ENCODE measurements at places on chromosomes 2 and 18.
A peak's percentile ranks its signal among the peaks of the same experiment; 100 is the strongest.

DNA sequence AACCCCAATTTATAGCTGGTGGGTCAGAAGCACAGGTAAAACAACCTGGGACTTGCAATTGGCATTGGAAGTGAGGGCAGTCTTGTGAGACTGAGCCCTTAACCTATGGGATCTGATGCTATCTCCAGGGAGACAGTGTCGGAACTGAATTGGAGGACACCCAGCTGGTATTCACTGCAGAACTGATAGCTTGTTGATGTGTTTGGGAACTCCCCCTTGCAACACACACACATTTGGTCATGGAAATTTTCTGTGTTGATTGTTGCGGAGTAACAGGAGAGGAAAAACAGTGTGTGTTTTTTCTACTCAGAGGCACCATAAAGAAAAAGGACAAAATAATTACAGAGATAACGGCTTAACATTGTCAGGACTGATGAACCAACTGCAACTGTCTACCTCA lies 16.1 kb downstream of the TPGS2 start:
- DNase-seq: no peak

DNA sequence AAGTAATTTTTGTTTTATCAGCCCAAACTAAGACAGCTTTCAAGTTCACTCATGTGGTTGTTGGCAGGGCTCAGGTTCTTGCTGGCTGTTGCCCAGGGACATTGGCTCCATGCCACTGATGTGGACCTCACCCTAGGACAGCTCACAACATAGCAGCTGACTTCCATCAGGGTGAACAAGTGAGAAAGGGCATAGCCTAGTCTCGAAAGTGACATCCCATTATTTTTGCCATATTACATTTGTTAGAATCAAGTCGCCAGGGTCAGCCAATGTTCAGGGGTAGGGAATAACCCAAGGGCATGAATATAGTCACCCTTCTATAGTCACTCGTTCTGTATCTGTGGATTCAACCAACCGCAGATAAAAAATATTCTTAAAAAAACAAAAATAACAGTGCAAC lies 10.7 kb upstream of the CWC22 start:
- no peak for DNase-seq

DNA sequence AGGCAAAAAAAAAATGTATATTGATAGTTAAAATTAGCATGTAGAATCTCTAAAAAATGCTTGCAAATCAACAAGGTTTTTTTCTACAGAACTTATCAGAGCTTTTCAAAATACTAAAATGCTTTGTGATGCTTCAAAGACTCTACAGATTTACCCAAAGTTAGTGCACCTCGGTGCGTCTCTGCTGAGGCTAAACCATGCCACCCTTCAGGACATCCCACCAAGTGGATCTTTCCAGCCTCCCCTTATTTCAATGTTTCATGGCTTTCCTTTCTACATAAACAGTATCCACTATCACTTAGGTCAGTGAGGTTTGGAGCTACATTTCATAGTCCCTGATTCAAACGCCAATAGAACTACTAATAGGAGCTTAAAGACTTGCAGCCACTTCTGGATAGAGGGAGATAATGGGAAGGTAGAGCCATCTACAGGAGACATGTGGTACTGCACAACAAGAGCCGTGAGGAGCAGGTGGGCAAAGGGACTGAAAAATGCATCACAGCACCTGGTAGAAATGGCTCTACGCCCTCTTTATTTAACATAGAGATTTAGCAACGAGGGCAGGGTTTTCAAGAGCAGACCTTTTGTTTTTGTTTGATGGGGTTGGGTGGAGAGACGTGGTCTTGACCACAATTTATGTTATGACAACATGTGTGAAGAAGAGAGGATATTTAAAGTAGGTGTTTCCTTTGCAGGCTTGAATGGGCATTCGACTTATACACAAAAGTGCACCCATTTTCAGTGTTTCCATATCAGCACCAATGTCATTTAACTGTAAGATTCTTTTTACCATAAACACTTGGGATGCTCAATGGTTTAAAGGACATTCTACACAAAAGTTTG lies 56.1 kb upstream of the SLC35G4 start:
- DNase-seq: no peak

DNA sequence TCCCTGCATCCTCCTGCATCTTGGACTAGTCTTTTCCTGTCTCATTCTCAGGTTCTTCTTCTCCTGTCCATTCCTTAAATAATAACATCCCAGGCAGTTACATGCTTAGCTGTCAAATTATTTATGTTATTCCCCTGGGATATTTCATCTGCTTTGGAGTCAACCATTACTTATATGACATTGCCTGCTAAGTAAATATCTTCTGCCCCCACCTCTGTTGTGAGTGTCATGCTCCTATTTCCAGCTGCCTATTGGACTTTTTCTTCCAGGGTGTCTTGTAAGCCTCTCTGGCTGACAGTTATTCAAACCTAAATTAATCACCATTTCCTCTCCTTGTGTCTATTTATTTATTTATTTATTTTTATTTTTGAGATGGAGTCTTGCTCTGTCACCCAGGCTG lies 124.7 kb upstream of the RASGRP3 start:
- DNase-seq: no peak

DNA sequence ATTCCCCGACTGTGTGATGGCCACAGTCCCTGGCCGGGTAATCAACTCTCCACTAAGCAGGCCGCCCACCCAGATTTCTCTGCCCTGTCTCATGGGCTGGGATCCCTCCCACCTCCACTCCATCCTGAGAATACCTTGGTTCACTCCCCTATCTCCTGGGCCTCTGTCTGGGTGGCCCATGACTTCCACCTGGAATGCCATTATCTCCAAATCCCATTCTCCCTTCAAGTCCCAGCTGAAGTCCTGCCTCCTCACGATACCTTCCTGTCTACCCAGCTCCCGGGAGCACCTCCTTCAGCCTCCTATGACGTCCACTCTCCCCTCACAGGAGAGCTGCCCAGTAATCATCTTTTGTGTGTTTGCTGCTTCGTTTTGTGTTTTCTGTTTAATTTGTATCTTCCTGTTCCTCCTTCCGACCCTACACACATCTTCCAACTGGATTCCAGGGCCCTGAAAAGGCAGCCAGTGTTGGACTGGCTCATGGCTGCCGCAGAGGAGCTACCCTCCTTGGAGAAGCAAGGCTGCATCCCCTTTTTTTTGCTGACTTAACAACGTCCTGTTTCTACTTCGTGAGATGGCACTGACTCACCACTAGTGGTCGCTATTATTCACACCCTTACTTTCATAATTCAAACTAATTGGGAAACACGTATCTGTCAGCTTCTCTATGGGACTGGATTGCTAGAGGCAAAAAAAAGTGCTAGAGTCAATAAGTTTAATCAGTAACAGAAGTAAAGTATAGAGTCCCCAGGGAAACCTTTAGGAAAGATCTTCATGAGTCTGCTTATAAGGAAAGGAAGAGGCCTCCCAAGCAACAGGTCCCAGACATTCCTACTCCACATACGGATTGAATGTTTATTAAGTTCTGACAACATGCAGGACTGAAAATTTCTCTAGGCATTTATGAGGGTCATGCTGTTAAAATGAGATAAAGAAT lies 171.9 kb upstream of the GATA6 start:
- no peak for DNase-seq

- DNase-seq: no peak
Observed at GRCh38 chr2:29987146-29987545, 65.8 kb upstream of the ALK start.

GRCh38 chr2:162153608-162154224 lies 1.7 kb upstream of the GCG start:
- DNase-seq: peak; percentile 57

DNA sequence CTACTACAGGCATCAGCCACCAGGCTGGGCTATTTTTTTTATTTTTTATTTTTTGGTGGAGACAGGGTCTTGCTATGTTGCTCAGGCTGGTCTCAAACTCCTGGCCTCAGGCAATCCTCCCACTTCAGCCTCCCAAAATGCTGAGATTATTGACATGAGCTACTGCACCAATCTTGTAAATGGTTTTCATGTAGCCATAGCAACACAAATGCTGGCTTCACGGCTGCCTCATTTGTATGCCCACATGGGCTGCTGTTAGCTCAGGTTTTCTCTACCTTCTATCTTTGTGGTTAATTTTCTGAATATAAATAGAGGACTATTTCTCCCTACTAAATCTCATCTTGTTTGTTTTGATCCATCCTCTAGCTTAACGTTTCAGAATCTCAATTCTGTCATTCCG lies 58.2 kb downstream of the PLEKHM3 start:
- DNase-seq: no peak

- no peak for DNase-seq
Observed at GRCh38 chr2:25438793-25439192, 97.1 kb upstream of the DNMT3A start.

- DNase-seq: no peak
Observed at GRCh38 chr18:58612315-58613055, 16.4 kb downstream of the ALPK2 start.

Data from activated CD8-positive, alpha-beta memory T cell treated with anti-CD3 and anti-CD28 coated beads, Interleukin-2, amount 50 U/mL, for 4 hours (primary cell).